Stimulated activated memory B cell treated with anti-CD40 and anti-IgM and Interleukin-4, amounts not matched to agents 10 μg/mL and 1 μg/mL and 100 μg/mL, for 72 hours (primary cell): ENCODE measurements at places on chromosomes 1 and 21.

DNA sequence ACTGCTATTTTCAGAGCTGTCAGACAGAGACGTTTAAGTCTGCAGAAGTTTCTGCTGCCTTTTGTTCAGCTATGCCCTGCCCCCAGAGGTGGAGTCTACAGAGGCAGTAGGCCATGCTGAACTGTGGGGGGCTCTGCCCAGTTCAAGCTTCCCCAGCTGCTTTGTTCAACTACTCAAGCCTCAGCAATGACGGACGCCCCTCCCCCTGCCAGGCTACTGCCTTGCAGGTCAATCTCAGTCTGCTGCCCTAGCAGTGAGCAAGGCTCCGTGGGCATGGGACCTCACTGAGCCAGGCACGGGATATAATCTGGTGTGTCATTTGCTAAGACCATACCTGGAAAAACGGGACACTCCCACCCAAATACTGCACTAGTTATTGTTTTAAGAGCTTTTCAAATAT, 219.7 kb downstream of the BRINP3 start:
- ATAC-seq = no peak

GRCh38 chr1:38031513-38031866, 15.1 kb downstream of the POU3F1 start:
- no peak for ATAC-seq

GRCh38 chr1:217564833-217565232, 66.1 kb downstream of the GPATCH2 start:
- no peak for ATAC-seq

- no peak for ATAC-seq
These were observed 1157.3 kb downstream of the PLA2G4A start for GRCh38 chr1:187985897-187986654.

DNA sequence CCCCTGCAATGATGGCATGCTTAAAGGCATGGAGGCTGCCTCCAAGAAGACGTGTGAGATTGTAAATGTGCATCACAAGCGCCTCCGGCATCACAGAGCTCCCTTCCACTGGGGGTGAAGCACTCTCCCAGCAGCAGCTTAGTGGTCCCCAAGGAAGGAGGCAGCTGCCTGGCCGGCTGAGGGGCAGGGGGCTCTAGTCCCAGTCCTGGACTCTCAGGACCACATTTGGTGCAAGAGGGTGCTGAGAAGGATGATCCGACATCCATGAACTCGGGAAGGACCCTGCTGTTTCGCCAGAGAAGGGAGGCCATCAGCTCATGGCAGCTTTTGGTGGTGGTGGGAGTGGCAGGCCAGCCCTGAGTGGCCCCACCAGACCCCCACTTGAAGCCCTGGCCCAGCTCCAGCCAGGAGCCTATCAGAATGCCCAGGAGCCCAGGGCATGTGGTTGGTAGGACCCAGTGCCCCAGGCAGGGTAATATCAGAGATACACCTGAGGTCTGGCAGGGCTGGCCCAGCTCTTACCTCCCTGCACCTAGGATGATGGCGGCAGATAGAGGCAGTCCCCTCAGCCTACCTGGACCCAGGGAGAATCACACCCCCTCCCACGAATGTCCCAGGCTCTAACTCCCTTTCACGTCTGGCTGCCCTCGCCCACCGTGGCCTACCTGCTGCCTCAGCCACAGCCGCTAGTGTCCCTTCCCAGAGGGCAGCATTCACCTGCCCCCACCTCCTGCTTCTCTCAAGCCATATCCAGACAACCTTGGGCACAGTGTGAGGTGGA, 2.4 kb upstream of the WNT9A start:
- ATAC-seq = no peak

DNA sequence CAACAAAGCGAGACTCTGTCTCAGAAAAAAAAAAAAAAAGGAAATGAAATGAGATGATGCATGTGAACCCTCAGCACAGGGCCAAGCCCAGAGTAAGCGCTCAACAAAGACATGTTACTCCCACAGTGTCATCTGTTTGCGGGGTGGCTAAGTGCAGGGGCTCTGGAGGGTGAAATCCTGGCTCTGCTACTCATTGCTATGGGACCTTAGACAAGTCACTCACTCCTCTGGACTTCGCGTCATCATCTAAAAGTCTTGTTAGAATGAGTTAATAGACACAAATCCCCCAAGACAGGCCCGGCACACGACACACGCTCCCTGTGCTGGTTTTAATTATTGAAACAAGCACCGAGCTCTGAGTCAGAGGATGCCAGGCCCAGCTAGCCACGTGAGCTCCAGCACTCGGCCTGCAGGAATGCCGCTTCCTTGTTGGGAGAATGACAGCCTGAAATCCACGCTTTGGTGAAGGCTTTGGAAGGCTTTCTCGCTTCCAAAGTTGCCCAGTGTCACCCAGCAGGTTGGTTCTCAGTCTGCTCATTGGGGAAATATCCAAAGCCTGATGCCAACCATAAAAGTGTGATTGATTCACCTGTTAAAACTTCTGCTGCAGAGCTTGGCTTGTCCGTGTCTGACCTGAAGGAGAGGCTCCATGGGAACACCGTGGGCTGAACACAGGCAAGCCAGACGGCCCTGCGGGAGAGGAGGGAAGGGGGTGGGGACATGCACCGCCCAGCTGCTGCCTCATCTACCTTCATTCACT, 36.7 kb upstream of the TARDBP start:
- ATAC-seq = peak; percentile 69

GRCh38 chr1:36658838-36659237, 176.1 kb upstream of the CSF3R start:
- no peak for ATAC-seq

- ATAC-seq = no peak
These were observed 9.9 kb downstream of the CEP104 start for GRCh38 chr1:3847081-3847480.

DNA sequence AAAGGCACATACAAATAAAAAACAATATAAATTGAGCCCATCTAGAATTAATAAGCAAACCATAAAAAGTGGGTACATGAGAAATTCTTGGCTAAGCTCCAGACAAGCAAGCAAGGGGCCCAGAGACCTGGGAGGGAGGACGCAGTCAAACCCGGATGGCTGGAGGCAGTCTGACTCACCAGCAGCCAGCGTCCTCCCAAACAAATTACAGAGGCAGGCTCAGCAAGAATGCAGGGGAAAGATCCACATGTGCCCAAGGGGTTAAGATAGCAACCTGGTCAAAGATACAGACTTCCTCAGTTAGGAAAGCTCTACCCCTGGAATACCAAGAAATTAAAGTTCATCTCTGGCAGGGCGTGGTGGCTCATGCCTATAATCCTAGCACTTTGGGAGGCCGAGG, 7.4 kb upstream of the TIAM1 start:
- no peak for ATAC-seq

GRCh38 chr1:151540982-151541377, 871 bp downstream of the TUFT1 start:
- no peak for ATAC-seq

DNA sequence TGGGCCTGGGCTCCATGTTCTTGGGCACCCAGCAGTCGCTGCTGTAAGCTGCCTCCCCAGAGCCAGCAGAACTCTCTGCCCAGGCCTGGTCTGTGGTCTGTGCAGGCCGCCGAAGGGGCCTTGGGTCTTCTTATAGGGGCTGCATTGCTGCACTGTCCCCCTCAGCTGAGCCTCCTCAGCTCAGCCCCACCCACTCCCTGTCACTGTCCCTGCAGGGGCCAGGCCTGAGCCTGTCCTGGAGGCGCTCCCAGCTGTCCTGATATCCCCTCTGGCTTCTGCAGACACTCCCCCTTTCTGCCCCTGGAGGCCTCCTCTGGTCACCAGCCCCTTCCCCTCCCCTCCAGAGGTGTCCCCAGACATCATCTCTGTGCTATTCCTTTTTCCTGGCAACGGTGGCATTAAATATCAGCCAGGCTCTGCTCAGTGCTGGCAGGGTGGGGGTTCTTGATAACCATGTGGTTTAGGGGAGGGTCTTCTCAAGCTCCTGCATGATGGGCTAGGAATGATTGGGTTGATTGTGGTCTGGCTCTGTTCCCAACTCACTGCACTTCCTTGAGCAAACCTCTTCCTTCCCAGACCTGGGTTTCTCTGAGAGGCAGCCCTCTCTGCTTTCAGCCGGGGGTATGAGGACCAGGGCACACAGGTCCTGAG, 3.7 kb upstream of the FOXO6 start:
- ATAC-seq = no peak

DNA sequence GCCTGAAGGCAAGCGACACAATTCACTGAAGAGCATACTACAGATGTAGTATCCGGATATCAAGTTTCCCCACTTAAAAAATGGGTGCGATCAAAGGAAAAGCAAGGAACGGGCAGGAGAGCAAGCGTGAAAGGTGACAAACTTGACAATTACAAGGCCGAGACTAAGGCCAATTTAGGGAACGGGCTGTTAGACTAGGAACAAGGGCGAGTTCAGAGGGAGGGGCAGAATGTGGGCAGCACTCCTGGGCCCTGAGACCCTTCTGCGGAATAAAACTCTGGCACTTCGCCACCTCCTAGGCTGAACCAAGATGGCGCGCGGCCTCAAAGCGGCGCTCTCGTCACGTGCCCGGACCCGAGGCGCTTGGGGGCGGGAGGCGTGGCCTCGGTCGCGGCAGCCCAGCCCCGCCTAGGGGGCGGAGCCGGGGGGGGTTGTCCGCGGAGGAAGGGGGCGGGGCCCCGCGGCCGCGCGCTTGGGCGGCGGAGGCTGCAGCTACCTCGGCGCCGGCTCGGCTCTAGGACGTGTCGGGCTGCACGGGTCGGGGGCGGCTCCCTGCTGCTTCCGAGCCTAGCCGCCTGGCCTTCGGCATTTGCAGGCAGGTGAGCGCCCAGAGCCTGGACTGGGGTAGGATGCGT, at the start of gene PPFIA4:
TSS of gene PPFIA4 (plus strand) at position 461 of the 635 bp plus-strand sequence. CDS start 12,518 bp downstream, outside the sequence.
- peak; percentile 92 for ATAC-seq

GRCh38 chr1:167676205-167676915, 45.4 kb upstream of the MPZL1 start:
- ATAC-seq = no peak
